ENCODE measurements at places on chromosomes 2 and 18.
A peak's percentile ranks its signal among the peaks of the same experiment; 100 is the strongest.

DNA sequence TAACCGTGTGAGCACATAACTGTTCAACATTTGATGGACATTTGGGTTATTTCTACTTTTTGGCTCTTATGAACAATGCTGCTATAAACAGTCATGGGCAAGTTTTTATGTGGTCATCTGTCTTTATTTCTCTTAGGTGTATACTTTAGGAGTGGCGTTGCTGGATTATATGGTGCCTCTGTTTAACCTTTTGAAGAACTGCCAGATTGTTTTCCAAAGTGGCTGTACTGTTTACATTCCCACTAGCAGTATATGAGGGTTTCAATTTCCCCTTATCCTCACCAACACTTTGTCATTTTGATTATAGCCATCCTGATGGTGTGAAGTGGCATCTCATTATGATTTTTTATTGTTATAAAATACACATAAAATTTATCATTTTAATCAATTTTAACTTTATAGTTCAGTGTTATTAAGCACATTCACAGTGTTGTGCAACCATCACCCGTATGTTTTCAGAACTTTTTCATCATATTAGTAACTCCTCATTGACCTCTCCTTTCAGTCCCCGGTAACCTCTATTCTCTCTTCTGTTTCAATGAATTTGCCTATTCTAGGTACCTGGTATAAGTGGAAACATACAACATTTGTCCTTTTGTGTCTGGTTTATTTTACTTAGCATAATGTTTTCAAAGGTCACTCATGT lies 55.4 kb downstream of the EML4 start:
- DNase-seq: no peak

DNA sequence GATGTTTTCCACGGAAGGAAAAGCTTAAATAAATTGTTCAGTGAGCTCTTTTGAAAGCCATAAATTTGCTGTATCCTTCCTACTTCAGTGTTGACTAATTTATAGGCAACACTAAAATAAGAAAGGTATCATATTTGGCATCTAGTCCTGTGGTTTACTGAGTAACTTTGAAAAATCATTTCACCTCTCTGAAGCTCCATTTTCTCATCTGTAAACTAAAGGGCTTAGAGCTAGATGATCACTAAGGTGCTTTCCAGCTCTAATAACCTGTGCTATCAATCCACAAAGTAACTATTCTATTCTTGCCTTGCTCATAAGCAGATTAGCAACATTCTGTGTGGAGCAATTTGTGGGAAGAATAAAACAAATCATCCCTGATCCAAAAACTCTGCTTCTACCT lies 3.6 kb upstream of the MYOM1 start:
- DNase-seq: no peak

GRCh38 chr2:226970362-226970761 lies 134.5 kb downstream of the RHBDD1 start:
- DNase-seq: no peak

DNA sequence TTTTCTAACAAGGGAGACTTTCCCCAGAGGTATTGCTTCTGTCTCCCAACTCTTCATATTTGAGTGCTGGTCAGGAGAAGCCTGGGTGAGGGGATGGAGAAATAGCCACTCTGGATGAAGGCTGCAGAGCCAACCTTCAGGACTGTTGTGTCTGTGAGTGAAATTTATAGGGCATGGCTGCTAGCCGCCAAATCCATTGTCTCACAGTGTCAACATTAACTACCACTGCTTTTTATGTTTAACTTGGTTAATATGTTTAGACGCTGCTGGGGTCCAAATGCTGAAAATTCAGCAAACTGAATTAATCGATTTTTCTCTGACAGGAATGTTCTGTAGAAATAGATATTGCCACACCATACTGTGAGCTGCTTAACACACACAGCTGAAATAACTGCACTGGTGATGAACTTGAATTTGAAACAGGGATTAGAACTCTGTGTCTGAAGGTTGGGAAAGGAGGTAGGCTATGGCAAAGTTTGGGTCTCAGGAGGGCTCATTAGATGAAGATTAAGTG lies 281.0 kb downstream of the DCC start:
- no peak for DNase-seq

DNA sequence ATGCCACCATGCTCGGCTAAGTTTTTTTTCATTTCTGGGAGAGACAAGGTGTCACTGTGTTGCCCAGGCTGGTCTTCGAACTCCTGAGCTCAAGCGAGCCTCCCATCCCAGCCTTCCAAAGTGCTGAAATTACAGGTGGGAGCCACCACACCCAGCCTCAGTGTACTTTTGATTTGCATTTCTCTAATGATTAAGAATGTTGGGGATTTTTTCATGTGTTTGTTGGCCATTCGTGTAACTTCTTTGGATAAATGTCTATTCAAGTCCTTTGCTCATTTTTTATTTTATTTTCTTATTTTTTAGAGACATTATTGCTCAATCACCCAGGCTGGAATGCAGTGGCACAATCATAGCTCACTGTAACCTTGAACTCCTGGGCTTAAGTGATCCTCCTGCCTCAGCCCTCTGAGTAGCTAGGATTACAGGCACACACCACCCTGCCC lies 73.1 kb downstream of the TMEM185B start:
- no peak for DNase-seq

- no peak for DNase-seq
These were observed 17.7 kb downstream of the BCL11A start for GRCh38 chr2:60535685-60536312.

DNA sequence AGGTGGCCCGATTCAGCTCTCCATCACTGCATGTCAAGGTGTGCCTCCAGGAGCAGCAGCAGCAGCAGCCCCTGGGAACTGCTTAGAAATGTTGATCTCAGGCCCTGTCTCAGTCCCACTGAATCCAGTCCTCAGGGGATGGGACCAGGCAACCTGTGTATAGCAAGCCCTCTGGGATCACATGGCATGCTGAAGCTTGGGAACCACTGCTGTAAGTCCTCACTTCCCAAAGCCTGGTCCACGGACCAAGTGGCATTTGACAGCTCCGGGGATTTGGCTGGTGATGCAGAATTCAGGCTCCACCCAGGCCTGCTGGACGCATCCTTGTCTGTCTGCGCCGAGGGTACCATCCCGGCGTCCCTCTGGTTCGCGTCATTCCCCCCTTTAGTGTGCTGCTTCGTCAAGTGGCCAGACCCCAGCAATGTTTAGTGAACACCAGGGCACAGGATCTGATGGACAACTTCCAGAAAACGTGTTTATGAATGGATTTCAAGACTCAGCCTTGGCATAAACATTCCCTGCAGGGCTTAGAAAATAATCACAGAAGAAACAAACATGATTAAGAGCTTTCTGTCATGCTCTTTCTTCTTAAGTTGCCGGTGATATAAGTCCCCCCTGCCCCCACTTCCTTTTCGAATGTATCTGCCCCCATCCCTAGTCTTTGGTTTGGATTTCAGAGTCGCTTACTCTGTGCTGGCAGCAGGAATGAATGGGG lies 234.0 kb downstream of the GBX2 start:
- no peak for DNase-seq

DNA sequence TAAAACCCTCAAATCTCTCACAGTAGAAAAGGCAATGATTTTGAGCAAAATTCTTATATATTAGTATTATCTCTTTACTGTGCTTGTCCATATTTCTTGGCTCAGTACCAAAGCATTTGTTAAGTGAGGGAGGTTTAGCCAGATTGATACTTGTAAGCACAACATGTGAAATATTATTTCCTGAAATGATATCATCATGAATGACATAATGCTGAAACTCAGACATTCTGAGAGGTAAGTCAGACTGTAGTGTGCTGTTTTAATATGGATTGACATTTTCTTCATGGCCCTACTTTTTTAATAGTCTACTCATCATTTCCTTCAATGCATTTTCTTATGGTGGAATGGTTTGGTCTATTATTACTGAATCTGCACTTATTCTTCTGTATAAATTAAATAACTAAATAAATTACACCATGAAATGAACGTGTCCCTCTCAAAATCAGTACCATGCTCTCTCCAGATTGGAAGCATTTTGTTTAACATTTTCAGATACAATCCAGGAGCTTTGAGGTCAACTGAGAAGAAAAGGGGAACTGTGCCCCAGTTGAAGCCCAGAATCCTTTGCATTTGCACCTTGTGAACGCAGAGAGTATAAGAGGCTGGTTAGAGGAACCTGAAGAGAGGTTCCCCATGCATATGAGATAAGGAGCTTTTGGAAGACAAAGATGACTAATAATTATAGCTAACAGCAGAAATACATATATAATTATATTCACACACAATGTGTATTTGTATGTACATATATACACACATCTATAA lies 50.1 kb upstream of the CRACDL start:
- DNase-seq: peak; percentile 22

DNA sequence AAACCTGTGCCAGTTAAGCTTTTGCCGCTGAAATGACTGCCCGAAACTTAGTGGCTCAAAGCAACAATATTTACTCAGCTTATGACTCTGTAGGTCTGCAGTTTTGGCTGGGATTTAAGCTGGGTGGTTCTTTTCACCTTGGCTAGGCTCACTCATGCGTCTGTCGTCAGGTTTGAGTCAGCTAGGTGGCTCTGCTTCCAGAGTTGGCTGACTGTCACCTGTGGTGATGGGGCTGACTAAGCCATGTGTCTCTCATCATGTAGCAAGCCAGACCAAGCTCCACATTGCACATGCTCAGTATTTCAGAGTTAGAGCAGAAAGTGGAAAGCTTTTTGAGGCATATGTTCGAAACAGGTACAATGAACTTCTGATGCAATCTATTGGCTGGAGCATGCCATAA lies 354.8 kb downstream of the MEIS1 start:
- no peak for DNase-seq

GRCh38 chr2:99710721-99711120 lies 220.9 kb upstream of the REV1 start:
- DNase-seq: no peak

GRCh38 chr2:133568172-133568571 lies at the start of gene NCKAP5:
NCKAP5 (minus strand) TSS chr2:133568463; CDS start chr2:133517526, 50,937 bp downstream.
- no peak for DNase-seq

DNA sequence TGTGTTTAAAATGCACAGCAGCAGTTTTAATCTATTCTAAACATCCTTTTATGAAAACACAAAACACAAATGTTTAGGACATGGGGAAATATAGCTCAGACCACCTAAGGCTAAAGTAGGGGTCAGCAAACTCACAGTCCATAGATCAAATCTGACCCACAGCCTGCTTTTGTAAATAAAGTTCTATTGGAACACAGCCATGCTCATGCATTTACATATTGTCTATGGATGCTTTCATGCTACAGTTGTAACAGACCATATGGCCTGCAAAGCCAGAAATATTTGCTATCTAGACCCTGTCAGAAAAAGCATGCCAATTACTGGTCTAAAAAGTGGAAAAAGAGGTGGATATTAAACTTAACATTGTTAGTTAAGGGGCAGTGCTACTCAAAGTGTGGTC lies 1105.4 kb upstream of the KLHL29 start:
- no peak for DNase-seq

DNA sequence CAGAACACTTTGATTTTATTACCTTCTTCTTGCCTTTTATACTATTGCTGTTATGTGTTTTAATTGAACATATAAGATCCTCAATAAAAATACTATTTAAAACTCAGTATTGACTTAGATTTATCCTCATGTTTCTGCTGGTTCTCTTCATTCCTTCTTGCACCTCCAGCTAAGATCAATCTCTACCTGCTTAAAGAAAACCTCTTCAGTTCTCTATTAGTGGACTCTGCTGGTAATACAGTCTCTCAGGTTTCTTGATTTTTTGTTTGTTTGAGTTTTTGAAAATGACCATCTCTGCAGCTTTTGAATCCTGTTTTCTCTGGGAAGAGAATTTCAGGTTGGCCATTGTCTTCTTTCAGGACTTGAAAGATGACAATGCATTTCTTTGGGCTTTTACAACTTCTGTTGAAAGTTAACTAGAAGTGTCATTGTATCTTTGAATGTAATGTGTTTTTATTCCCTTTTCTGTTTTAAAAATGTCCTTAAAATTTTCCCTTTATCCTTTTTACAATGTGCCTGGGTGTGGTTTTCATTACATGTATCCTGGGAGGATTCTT lies 29.8 kb upstream of the TMEM131 start:
- DNase-seq: no peak

GRCh38 chr2:169065864-169066517 lies 3.4 kb upstream of the DHRS9 start:
- DNase-seq: no peak

DNA sequence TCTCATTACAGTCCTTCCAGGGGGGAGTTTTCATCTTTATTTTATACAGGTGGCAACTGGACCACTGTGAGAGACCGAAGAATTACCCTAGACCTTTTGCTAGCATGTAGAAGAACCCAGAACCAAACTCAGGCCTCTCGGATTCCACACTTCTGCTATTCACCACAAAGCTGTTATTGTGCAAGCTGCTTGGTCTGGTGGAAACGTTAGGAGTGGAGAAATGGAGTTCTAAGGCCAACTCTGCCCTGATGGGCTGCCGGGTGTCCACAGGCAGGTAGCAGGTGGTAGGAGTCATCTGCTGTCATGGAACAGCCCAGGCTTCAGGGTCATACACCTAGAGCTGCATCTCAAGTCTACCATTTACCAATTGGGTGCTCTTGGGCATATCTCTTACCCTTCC lies 218.8 kb downstream of the BCL11A start:
- peak; percentile 64 for DNase-seq

- DNase-seq: peak; percentile 59
These were observed 54.8 kb downstream of the ZNF407 start for GRCh38 chr18:74652392-74652988.

- peak; percentile 62 for DNase-seq
These were observed 80.9 kb downstream of the ASAP2 start for GRCh38 chr2:9287400-9288045.

DNA sequence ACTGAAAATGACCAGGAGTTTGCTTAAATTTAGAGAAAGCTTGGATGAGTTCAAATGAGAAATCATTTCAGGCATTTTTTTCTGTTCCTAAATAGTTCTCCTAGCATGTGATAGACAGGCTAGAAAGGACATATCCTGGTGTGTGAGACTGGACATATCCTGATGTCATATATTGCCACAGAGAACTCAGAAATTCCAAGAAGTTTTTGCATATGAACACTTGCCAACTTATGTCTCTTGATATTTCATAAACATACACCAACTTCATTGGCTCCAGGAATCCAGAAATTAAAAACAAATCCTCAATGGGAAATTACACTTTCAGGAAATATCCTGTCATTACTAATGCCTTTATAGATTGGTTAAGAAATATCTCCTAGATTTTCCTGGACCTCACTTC lies 2.9 kb upstream of the SERPINB4 start:
- DNase-seq: no peak

DNA sequence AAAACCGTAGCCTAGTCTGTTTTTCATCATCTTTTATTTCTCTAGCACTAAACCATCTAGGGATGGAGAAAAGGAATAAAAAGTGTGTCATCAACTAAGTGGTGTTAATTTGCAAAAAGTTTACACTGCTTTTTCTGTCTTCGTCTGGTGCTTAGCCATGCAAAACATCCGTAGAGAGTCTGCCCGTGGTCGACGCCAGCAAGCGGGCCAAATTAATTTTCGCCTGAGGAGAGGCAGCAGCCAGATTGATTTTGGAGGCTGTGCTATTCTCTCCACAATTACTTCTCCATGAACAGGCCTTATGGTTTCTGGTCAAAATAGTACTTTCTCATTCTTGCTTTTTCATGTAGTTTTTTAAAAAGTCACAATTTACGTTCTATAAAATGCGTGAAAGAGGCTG lies 46.3 kb downstream of the TNFRSF11A start:
- no peak for DNase-seq

- no peak for DNase-seq
These were observed 144.1 kb downstream of the SMAD7 start for GRCh38 chr18:48806551-48807261.

- peak; percentile 65 for DNase-seq
These were observed 52.9 kb downstream of the TRIB2 start for GRCh38 chr2:12769492-12770105.

- no peak for DNase-seq
These were observed 66.9 kb upstream of the CYP26B1 start for GRCh38 chr2:72214429-72215143.

GRCh38 chr2:40751981-40752380 lies 300.1 kb upstream of the SLC8A1 start:
- DNase-seq: no peak
